Hepatocyte (in vitro differentiated cells): ENCODE measurements at places on chromosomes 12 and 14. TPM values are rescaled to one million over a fixed set of nuclear protein-coding genes. Genes with fewer than 3 reads are reported as not detected.

The AICDA gene
- 0.12 and 0.23 TPM in 2 replicates for total RNA-seq

The LGR5 gene
- 5.7 and 7.2 TPM in 2 replicates for total RNA-seq

The NINJ2 gene
- 0.70 and 0.92 TPM in 2 replicates for total RNA-seq

The DLK1 gene
- total RNA-seq, result 1,033 and 1,378 TPM in 2 replicates

The LMNTD1 gene
- 0.87 TPM in 1 of 2 replicates, not detected in the other for total RNA-seq

The TMEM179 gene
- 1.8 and 4.3 TPM in 2 replicates for total RNA-seq

DNA sequence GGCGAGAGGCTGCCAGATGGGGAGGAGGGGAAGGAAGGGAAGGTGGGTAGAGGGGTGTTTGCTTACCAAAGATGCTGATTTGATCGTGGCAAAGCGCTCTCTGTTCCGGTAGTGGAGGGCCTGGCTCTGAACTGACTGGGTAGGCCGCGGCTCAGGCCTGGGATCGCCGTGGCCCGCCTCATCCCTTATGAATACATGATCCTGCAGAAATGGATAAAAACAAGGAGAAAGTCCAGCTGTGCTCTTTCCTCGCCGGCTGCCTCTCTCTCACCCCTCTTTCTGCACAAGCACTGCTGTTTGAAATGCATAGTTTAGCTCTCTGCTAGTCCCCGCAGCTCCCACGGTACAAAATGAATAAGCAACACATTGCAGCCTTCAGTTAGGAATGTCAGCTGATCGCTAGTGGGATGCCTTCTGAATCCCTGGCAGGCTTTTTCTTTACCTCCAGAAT lies 53.8 kb downstream of the PEBP1 start:
- no peaks in the 10 kb centered on the region for H3K4me1 ChIP-seq
- H3K27me3 ChIP-seq, result no peaks in the 10 kb centered on the region
- DNase-seq, result peak; percentile 33
- no peaks in the 10 kb centered on the region for H3K36me3 ChIP-seq

DNA sequence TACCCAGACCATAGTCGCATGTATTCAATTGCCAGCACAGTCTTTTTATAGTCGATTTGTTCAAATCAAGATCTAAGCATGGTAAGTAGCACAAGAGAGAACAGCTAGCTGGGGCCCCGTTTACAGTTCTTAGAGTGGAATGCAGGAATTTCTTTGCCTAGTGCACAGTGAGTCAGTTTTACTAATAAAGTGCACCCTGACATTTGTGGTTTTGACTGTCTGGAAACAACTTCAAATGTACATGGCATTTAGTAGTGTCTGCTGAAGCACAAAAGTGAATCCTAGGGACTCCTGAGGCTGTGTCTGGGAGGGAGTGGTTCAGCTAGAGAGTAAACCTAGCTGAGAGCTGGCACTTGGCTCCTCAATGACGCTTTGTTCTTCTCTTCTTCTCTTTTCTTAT lies 64.9 kb downstream of the TMX1 start:
- H3K36me3 ChIP-seq, result no peaks in the 10 kb centered on the region
- peaks cover 4% of the 10 kb centered on the region for H3K4me1 ChIP-seq
- peak overlapping the region; percentile 20 for H3K27ac ChIP-seq
- H3K27me3 ChIP-seq, result no peaks in the 10 kb centered on the region
- no peak overlapping the region for H3K4me3 ChIP-seq

GRCh38 chr14:88064841-88065240 lies 59.9 kb downstream of the GPR65 start:
- DNase-seq, result no peak
- peak overlapping the region; percentile 42 for H3K27ac ChIP-seq
- H3K4me1 ChIP-seq, result no peaks in the 10 kb centered on the region
- no peak overlapping the region for H3K4me3 ChIP-seq
- no peaks in the 10 kb centered on the region for H3K36me3 ChIP-seq

DNA sequence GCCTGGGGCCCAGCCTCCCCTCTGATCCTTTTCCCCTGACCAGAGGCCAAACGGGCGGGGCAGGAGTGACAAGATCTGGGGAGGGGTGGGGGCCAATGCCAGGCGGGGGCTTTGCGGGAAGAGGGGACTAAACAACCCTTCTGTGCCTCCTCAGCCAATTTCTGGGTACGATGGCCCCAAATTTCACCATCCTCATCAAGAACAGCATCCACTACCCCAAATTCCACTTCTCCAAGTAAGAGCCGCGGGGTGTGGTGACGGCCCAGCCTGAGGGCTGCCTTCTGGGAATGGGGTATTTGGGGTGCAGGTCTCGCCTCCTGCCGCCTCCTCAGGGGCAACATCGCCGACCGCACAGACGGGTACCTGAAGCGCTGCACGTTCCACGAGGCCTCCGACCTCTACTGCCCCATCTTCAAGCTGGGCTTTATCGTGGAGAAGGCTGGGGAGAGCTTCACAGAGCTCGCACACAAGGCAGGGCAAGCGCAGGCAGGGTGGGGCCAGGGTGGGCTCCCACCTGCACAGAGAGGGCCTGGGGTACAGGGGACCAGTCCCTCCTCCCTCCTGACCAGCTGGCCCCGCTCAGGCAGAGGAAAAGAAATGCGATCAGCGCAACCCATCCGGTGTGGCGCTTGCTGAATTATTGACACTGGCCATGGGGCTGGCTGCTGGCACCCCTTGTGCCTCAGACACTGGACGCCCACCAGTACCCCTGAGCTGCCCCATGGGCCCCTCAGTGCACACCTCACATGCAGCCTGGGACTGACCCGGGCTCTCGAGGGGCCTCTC lies 1.7 kb downstream of the P2RX2 start:
- H3K4me1 ChIP-seq, result peaks cover 7% of the 10 kb centered on the region
- no peak overlapping the region for H3K27ac ChIP-seq
- no peak overlapping the region for H3K4me3 ChIP-seq
- no peaks in the 10 kb centered on the region for H3K36me3 ChIP-seq

GRCh38 chr12:80087486-80088213 lies 11.7 kb upstream of the OTOGL start:
- no peak for DNase-seq
- H3K27me3 ChIP-seq, result no peaks in the 10 kb centered on the region
- H3K4me1 ChIP-seq, result no peaks in the 10 kb centered on the region
- H3K4me3 ChIP-seq, result no peak overlapping the region
- no peaks in the 10 kb centered on the region for H3K36me3 ChIP-seq

DNA sequence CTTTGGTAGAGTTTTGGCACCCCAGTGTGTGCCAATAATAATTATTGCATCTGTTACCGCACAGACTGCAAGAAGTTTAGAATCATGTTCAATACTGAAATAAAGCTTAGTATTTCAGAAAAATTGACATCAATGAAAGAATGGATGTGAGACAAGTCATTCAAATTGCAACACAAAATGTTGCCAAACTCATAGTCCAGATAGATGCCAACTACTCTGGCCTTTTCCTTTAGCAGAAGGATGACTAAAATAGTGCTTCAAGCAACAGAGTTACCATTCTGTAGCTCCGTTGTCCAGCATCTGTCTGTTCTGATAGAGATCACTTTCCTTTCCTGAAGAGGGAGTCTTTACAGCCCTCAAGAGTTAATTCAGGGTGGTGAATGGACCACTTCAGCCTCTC lies 77.5 kb downstream of the LIN7A start:
- H3K36me3 ChIP-seq, result no peaks in the 10 kb centered on the region
- H3K27me3 ChIP-seq, result no peaks in the 10 kb centered on the region
- H3K4me3 ChIP-seq, result no peak overlapping the region
- no peaks in the 10 kb centered on the region for H3K4me1 ChIP-seq

DNA sequence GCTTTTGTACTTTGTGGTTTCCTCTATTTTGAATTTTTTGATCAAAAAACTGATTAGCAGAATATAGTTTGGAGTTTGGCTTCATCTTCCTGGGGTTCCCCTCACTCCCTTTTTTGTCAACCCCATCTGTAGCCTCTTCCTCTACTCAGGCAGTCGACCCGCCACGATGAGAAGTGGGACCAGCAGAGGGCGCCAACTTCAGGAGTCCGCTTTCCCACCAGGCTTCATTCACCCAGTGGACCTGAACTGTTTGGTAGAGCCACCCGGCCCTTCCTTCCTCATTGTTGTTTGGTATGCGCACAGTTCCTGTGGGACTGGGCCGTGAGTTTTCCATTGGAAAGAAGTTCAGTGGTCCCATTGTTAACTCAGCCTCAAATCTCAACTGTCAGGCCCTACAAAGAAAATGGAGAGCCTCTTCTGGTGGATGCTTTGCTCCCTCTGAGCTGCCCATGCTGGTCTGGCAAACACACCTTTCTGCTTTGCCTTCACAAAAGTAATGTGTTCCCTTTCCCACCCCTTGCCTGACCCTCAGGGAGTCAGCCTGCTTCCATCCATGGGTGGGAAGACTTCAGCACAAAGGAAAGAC lies 21.7 kb downstream of the TMBIM6 start:
- H3K4me1 ChIP-seq, result no peaks in the 10 kb centered on the region
- H3K27me3 ChIP-seq, result no peaks in the 10 kb centered on the region
- DNase-seq, result peak; percentile 74
- no peak overlapping the region for H3K4me3 ChIP-seq
- peaks cover 5% of the 10 kb centered on the region for H3K36me3 ChIP-seq

DNA sequence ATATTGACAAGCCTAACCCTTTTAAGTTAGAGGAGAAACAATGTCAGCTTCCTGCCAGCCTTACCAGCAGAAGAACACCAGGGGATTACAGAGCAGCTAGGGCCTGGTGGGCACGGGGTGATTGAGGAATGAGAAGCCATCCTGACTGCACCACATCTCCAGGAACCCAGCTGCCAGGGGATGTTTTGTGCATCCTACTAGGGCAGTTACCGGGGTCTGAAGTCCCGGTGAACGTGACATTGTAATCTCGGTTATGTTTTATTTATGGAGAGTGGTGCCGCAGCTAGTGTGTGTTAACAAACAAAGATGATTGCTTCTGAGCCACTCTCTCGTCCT lies 115.9 kb downstream of the BCL11B start:
- H3K4me3 ChIP-seq, result no peak overlapping the region
- H3K27me3 ChIP-seq, result no peaks in the 10 kb centered on the region
- DNase-seq, result no peak
- H3K27ac ChIP-seq, result no peak overlapping the region
- H3K36me3 ChIP-seq, result no peaks in the 10 kb centered on the region

DNA sequence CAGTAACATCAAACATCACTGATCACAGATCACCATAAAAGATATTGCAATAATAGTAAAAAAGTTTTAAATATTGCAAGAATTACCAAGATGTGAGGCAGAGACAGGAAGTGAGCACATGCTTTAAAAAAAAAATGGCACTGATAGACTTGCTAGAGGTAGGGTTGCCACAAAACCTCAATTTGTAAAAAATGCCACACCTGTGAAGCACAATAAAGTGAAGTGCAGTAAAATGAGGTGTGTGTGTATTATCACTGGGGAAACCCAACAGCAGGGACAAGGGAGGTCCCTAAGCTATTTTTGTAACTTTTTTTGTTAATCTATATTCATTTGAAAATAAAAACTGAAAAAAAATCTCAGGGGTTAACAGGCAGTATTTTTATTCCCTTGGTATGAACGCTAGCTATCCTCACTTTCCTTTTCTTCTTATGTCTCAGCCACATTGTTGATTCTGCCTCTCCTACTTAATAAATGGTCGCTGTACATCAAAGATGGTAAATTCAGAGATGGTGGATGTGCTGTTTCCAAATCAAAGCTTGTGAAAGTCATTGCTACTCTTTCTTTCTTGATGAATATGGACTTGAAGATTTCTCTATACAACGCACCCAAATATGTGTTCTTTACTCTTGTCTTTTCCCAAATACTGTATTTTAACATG lies 14.0 kb upstream of the KLRD1 start:
- no peak overlapping the region for H3K4me3 ChIP-seq
- H3K4me1 ChIP-seq, result no peaks in the 10 kb centered on the region
- H3K27me3 ChIP-seq, result no peaks in the 10 kb centered on the region
- no peak overlapping the region for H3K27ac ChIP-seq
- no peaks in the 10 kb centered on the region for H3K36me3 ChIP-seq
- no peak for DNase-seq

- H3K4me1 ChIP-seq, result no peaks in the 10 kb centered on the region
- H3K4me3 ChIP-seq, result no peak overlapping the region
- no peak overlapping the region for H3K27ac ChIP-seq
- no peaks in the 10 kb centered on the region for H3K36me3 ChIP-seq
- H3K27me3 ChIP-seq, result no peaks in the 10 kb centered on the region
- no peak for DNase-seq
Observed at GRCh38 chr12:78185109-78185508, 354.4 kb downstream of the NAV3 start.

GRCh38 chr14:31781578-31781977 lies 220.4 kb downstream of the NUBPL start:
- no peaks in the 10 kb centered on the region for H3K36me3 ChIP-seq
- no peak overlapping the region for H3K27ac ChIP-seq
- no peaks in the 10 kb centered on the region for H3K4me1 ChIP-seq

DNA sequence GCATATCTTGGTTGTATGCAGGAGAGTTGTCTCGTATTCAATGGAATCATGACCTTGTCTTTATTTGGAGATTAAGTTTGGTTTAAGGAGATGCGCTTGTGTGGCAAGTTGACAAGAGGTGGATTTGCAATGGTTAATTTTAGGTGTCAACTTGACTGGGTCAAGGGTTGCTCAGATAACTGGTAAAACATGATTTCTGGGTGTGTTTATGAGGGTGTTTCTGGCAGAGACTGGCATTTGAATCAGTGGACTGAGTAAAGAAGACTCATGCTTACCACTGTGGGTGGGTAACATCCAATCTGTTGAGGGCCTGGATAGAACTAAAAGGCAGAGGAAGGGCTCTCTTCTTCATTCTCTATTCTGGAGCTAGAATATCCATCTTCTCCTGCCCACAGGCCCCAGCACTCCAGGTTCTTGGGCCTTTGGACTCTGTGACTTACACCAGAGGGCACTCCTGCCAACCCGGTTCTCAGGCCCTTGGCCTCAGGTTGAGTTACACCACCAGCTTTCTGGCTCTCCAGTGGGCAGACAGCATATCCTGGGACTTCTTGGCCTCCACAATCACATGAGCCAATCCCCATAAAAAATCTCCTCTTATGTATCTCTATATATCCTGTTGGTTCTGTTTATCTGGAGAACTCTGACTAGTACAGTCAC lies 141.5 kb upstream of the ARID2 start:
- H3K4me3 ChIP-seq, result no peak overlapping the region
- DNase-seq, result no peak
- no peaks in the 10 kb centered on the region for H3K4me1 ChIP-seq
- no peaks in the 10 kb centered on the region for H3K27me3 ChIP-seq
- H3K36me3 ChIP-seq, result no peaks in the 10 kb centered on the region
- no peak overlapping the region for H3K27ac ChIP-seq
